ENCODE measurements at places on chromosomes 3 and 15.

DNA sequence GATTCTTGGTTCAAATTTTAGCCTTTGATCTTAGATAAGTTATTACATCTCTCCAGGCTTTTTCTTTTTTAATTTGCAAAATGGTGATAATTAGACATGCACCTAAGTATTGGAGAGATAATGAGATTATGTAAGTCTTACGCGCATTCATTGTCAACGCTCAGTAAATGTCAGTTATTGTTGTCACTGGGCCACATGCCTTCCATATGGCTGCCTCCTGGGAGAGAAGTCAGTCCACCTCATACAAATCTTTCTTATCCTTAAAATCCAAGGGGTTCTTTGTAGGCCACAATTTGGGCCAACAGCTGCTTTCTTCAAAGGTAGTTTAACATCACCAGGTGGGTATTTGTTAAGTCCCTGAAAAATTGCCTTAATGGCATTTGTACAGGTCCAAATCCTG lies 25.5 kb upstream of the PTPRG start:
- no peak for DNase-seq

- DNase-seq, result no peak
These were observed 79.8 kb downstream of the SEMA5B start for GRCh38 chr3:122947738-122948137.

GRCh38 chr3:30221619-30222018 lies 384.8 kb upstream of the TGFBR2 start:
- DNase-seq, result no peak

DNA sequence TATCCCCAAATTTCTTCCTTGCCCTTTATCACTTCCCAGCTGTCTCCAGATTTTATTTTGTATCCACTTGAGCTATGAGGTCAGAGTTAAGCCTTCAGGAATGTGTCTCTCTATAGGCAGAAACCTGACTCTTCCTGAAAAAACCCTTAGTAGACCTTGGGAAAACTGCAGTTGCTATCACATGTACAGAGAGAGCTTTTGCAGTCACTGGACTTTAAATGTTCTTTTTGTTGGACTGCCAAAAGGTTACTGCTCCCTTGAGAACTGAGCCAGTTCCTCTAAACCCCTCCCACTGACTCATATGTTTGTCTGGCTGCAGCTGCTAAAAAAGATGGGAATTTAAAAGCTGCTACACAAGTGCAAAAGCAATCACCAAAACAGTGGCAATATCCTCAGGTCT lies 169.1 kb upstream of the CCDC54 start:
- DNase-seq, result no peak

- no peak for DNase-seq
These were observed 27.5 kb upstream of the SEC13 start for GRCh38 chr3:10348404-10348721.

DNA sequence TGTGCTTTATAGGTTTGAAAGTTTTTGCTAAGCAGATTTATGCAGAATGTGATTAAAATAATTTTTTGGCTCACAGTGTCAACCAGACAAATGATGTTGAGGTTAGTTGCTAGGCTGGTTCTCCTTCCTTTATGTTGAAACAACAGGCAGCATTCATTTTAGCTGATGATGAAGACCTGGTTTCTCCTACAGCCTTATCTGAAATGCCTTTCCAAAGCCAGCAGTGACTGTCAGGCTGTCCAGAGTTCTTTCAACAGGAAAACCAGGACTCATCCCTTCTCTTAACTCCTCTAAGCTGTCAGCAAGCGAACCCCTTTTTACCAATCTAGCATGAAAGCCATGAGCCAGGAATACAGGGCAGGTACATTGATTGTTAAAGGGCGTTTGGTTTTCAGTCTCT lies 84.1 kb downstream of the ZNF609 start:
- DNase-seq, result no peak

DNA sequence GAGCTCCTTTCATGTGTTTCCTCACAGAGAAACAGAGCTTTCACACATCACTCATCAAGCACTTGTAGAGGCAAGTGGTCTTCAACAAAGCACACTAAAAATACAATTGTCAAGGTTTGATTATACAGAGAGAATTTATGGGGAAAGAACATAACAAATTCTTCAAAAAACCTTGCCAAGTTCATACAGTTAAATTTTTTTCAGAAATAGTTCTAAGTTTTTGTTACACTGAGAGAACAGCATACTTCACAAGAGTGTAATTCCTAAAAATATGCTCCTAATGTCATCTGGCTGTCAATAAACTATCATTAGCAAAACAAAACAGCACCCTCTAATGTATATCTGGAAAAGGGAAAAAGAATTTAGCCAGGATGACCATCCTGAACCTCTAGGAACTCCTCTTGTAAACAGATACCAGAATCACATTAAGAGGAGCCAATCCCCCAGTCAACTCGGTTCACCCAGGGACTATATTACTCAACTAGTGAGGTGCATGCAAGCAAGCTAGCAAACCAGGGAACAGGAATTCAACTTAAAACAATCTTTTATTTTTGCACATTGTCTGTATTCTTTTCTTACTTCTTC lies 63.3 kb downstream of the RAD18 start:
- DNase-seq, result no peak
